ENCODE measurements at places on chromosomes 6 and 20.

DNA sequence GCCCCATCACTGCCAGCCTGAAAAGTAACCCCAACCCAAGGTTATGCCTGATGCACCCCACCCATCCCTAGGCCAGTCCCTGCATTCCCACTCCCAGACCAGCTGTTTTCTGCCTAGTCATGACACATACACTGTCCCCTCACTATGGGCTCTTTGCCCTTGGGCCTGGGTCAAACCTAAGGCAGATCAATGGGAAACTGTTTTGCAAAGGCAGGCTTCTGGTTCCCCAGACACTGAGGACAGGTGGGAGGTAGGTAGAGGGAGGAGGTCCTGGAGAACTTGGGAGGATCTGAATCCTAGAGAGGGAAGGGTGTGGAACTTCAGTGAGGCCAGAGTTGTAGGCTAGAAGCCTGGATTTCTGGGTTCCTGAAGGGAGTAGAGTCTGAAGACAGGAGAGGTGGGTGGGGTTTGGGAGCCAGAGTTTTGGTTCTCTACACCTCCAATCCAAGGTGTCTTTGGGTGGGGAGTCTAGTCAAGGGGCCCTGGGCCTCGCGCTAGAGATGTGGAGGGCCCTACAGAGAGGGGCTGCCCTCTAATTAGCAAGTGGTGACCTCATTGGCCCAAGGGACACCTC is 2.0 kb downstream of the CLIC1 start:
- DNase-seq, result no peak

DNA sequence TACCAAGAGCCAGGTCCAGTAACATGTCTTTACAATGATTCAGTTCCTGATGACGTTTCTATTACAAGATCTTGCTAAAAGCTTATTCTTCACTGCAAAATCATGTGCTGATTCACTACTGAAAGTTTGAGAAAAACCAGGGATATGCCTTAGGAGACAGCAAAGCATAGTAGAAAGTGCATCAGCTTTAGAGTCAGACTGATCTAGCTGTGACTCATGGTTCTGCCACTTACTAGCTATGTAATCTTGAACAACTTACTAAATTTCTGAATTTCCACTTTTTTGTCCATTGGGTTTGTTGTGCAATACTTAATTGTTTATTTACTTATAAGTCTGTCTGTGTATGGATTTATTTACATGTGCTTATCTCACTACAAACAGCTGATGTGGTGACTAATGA is 198.5 kb upstream of the RSPO3 start:
- no peak for DNase-seq

- no peak for DNase-seq
These were observed 297.1 kb downstream of the DHX35 start for GRCh38 chr20:39259010-39259803.

GRCh38 chr20:373171-373890 is 7.2 kb upstream of the TRIB3 start:
- no peak for DNase-seq

DNA sequence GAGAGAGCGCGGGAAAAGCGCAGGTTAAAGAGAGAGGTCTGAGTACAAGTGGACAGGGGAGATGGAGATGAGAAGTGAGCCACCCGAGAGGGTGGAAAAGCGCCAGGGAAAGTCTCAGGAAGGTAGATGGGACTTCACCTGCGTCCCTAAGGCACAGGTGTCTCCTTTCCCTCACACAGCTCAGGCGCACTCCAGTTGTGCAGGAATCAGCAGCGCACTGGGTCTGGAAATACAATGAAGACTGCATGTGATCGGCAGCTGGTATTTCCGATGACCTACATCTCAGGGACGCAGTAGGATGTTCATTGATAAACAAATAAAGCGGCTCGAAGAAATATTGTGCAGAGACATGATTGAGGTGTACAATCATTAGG is 432 bp upstream of the KHDRBS2 start:
- DNase-seq, result no peak

DNA sequence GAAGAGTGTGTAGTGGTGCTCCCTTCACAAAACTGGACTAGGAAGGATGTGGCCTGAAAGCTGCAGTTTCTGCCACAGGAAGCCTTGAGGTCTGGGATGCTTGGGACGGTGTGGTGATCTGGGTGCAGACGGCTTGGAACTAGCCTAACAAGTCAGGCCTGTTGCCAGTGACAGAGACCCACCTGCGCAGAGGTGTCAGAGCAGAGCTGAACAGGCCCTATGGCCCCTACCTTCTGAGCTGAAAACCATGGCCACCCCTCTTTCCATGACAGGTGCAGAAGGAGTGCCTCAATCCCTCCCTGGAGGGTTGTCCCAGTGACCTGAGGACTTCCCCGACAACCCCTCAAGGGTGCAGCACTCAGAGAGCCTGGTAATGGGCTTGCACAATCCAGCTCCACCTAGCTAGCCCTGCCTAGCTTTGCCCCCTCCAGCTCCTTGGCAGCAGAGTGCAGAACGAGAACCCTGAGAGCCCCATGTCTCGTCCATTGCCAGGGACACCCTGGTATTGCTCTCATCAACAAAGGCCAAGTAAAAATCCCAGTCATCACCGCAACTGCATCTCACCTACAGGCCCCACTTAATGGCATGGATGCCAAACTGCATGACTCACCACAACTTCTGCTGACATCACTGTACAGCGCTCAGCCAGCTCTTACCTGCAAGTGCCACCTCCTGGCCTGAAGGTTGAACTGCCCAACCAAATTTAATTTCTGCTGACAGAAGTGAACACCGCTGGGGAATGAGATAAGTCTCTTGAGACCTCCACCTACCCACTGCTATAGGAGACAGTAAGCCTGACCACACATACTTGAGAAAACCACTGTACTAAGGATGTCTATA is 563.1 kb downstream of the TFAP2A start:
- no peak for DNase-seq

DNA sequence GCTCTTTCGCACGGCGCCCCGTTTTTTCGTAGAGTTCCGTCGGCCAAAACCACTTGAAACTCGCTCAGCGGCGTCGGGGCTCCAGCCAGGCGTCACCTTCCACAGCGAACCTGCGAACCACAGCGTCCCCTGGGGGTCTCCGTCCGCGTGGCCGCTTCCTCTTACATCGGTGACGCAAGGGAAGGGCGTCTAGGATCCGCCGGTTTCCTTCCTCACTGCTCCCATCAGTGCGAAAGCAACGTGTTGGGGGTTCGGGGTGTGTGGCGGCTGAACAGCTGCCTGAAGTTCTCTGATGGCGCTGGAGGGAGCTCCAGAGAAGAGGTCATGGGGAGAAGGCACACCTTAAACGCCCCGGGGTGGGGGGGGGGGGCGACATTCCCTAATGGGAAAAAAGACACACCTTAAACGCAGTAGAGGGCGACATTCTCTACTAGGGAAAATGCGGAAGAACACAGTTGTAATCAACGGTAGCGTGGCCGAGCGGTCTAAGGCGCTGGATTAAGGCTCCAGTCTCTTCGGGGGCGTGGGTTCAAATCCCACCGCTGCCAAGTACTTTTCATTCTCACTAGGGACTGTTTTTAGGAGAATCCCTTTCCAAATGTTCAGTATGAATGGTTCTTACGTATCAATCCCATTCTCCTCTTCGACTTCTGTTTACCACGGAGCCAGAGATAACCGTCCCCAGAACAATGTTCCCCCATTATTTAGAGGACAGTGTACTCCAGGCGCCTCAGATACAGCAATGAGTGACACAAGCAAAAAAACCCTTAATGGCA is 16.4 kb downstream of the ZNF311 start:
- peak; percentile 74 for DNase-seq

GRCh38 chr20:650954-651353 is 2.0 kb downstream of the SRXN1 start:
- DNase-seq, result no peak

DNA sequence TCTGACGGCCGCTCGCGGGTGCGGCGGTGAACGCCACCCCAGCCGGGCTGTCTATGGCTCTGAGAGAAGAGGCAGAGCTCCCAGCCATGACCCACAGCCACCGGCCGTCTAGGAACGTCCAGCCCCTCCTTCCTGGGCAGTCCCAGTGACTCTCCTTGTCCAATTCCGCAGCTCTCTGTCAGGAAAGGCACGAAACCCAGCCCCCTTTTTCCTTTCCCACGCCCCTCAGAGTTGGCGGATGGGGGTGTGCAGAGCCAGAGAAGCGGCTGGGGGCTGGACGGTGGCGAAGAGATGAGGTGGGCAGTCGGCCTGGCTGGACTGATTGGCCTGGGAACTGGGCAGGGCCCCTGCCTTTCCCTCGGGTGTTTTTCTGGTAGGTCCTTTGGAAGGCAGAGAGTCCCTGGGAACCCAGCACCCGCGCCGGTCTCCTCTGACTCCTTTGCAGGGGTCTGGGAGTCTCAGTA is 1.5 kb downstream of the EBF4 start:
- no peak for DNase-seq

GRCh38 chr6:22254886-22255285 is 42.0 kb downstream of the PRL start:
- DNase-seq, result no peak

GRCh38 chr6:795046-795685 is 102.2 kb upstream of the EXOC2 start:
- DNase-seq, result no peak

DNA sequence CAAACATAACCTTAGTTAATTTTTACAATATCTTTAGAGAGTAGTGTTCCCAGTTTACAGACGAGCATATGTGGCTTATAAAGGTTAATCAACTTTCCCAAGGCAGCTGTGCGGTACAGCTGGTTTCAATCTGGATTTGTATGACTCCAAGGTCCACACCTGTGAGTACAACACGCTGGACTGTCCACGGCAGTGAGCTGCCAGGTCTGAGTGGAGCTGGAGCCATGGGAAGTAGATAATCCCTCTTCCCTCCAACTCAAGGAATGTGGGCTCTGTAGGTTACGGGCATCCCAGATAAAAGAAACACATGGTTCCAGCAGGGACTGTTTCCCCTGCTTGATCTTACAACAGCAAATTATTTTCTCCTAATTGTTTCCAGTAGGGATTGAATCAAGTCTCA is 102.2 kb downstream of the SOD2 start:
- DNase-seq, result no peak

- DNase-seq, result no peak
These were observed 66.0 kb downstream of the ZBTB2 start for GRCh38 chr6:151325075-151326050.

- no peak for DNase-seq
These were observed 6.0 kb upstream of the SLC2A10 start for GRCh38 chr20:46703435-46703834.

- DNase-seq, result no peak
These were observed 84.4 kb downstream of the BACH2 start for GRCh38 chr6:90212274-90212673.

DNA sequence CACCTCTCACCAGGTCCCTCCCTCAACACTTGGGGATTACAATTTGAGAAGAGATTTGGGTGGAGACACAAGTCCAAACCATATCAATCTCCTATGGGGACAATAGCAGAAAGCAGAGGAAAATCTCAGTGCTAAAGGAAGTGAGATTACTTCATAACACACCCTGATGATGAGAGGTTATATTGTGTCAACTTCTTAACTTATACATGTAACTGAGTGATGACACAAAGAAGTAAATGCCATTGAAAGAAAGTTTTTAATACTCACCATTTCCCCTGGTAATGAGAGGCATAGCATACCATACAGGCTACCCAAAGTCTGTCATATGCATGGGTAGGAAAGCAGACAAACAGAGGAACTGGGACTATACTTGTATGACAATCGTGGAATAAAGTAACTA is 137.2 kb downstream of the MMUT start:
- no peak for DNase-seq

GRCh38 chr6:164010441-164011103 is 596.1 kb downstream of the QKI start:
- DNase-seq, result no peak

- no peak for DNase-seq
These were observed at the start of gene FOXA2 for GRCh38 chr20:22584522-22584921. TSS of gene FOXA2 (minus strand) at chr20:22584572. CDS start at chr20:22584278, 294 bp downstream.

GRCh38 chr6:83151114-83151513 is 42.0 kb downstream of the PGM3 start:
- no peak for DNase-seq

DNA sequence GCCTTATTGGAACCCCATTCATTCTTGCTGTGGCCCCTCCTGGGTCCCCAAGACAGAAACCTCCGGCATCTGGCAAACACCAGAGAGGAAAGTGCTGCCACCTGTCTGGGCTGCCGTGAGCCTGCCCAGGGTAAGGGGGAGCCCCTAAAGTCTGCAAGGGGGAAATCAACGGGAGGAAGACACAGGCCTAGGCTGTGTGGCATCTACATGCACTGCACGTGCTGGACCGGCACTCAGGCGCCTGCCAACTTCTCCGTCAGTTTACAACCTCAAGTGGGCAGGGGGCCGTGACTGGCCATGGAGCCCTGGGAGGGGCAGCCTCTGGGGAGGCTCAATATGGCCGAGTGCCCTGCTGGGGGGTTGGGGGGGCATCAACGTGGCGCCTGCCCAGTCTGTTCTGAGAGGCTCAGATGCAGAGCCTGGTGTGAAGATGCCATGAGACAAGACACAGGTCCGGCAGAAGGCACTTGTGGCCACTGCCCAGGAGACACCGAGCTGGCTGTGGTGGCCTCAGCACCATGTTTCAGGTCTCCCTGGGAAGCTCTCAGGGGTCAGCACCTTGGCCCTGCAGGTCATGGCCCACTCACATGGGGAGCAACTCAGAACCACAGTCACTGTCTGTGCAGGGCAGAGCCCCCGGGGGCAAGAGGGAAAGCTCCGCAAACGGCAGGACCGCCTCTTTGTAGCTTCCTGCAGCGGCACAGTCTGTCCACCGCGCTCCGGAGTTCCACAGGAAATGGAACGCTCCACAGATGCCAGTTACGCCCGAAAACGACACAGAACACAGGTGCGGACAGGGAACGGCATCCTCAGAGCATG is 8.4 kb downstream of the UCKL1 start:
- DNase-seq, result peak; percentile 27

DNA sequence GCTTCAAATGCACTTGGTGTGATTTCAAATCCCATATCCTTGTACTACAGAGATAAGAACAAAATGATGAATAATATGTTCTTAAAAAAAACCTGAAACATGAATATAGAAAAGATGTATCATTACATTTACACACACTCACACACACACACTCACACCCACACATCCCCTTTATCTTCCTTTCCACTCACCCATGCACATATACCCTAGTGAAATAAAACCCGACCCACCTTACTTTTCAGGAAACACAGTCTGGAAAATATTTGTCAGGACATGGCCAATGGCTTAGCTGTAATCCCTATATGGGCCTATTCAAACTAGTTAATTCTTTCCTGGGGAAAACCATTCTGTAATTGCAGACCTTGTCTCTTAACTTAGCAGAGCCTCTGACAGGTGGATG is 60.8 kb upstream of the EDN1 start:
- no peak for DNase-seq

DNA sequence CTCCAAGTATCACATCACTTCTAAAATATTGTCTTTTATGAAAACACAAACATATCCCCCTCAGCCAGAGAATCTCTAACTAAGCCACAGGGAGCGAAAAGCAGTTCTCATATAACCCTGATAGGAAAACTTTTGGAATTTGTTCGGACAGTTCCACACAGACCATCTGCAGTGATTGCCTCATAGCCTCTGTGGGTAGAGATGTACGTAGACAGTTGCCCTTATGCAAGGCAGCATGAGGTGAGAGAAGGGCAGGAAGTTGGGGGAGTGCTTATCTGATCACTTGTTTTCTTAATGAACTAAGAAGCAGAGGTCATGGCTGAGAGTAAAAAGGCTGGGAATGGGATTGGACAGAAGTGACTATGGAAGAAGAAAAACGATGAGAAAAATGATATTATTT is 39.6 kb downstream of the SLC23A2 start:
- peak; percentile 25 for DNase-seq

All from central memory CD4-positive, alpha-beta T cell (primary cell).